ENCODE measurements at places on chromosomes 7 and 10.

- no peak for DNase-seq
Measured at GRCh38 chr10:73643362-73643761, 2.1 kb upstream of the MYOZ1 start.

DNA sequence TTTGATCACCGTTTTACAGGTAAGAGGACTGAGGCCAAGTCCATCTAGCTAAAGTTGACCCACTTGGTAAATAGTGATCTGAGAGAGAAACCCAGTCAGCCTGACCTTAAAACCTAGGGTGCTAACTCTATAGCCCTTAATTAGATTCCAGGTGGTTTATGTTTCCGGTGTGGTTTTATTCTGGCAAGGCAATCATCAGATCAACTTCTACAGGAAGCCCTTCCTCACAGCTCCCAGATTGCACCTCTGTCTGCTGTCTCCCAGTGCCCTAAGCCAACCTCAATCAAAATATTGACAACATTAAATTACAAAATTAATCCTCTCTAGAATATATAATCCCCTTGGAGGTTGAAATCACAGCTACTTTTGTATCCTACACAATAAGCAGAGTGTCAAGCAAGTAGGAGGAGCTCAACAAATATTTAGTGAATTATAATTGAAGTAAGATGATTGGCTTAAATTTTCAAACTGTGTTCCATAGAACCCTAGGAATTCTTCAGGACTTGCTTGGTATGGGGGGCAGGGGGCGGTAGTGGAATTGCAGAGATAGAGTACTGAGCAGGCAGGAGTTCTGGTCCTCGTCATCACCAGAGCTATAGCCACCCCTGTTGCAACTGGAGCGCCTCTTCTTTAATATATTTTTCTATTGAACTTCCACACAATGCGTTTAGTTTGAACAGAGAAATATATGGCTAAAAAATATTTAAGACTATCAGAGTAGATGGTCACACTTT lies 692.8 kb upstream of the LRRN3 start:
- no peak for DNase-seq

- no peak for DNase-seq
Measured at GRCh38 chr7:99326408-99326782, 697 bp downstream of the ARPC1A start.

DNA sequence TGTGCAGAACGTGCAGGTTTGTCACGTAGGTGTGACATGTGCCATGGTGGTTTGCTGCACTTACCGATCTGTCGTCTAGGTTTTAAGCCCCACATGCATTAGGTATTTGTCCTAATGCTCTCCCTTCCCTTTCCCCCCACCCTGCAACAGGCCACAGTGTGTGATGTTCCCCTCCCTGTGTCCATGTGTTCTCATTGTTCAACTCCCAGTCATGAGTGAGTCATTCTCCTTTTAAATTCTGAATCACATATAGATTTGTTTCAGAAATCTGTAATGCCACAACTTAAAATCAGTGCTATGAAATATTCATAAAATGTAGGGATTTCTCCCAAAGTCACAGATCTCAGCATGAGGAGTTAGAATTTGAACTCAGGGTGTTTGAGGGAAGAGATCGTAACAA lies 552.5 kb upstream of the MBL2 start:
- no peak for DNase-seq
